ENCODE measurements at places on chromosomes 7 and 10.

- no peak for DNase-seq
These were observed 383.4 kb downstream of the GATA3 start for GRCh38 chr10:8437896-8438295.

DNA sequence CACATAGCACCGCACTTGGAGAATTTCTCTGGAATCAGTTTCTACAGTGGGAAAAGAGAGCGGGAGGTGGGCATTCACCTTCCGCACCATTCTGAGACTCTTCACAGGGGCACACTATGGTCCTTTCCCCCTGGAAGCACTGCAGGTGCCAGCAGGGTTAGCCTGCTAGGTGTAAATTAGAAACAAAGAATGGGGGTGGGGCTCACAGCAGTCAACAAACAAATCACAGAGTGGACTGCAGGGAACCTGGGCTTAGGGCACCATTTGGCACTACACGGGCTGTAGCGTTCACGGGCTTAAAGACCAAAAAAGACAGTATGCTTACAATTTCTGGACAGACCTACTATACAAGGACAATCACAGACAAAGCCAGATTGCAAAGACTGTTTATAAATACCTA is 8.0 kb upstream of the PKD1L1 start:
- DNase-seq = no peak

DNA sequence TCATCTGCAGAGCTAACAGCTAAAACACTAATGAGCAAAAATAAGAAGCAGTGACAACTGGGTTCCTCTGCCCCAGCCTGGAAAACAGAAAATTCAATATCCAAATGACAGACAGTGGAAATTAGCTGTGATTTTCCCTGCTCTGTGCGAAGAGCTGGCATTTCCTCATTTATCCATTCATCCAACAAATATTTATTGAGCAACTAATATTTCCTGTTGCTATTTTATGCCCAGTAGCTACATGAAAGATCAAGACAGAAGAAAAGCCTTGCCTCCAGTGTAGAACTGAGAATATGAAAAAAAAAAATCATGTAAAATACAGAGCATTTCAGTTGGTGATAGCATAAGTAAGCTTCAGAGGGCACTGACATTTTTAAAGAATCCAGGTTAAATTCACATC is 140.9 kb downstream of the ABCA13 start:
- DNase-seq = no peak

DNA sequence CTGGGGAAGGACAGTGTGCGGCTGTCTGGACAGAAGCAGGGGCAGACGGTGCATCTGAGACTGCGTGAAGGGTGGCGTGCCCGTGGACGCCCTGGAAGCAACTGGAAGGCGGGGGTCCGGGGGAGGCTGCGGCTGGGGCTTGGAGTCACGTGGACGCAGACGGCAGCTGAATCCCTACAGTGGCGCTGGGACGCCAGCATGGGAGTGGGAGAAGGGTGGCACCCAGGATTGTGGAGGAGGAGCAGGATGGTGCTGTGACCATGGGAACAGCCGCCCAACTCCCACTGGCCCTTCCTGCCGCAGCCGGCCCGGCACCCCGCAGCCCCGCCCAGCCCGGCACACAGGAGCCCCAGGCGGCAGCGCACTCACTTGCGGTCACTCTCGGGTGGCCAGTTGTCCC is 9.7 kb downstream of the INTS1 start:
- DNase-seq = no peak

- no peak for DNase-seq
These were observed 47.7 kb downstream of the EGFR start for GRCh38 chr7:55066524-55066923.

- DNase-seq = no peak
These were observed 3.0 kb upstream of the SKIDA1 start for GRCh38 chr10:21528236-21529031.

GRCh38 chr7:11461946-11462345 is 370.1 kb downstream of the THSD7A start:
- DNase-seq = no peak

DNA sequence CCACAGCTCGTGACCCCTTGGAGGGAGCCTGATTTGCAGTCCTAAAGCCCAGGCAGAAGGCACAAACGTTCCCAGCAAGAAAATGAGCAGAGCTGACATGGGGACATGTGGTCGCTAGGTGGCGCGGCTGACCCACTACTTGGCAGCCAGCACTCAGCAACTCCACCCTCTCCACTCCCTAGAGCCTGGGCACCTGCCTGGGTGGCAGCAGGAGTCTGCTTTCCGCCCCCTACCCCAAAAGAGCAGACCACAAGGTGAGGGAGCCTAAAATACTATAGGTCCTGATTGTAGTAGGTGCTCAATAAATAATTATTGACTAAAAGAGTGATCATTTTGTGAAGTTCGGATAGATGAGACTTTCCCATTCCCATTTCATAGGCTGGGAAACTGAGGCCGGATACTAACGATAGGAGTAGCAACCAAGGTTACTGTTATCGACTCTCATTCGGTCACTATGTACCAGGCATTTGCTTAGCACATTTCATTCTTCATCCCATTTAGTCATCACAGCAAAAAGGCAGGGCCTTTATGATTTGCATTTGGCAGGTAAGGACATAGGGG is 57.4 kb downstream of the NEUROG3 start:
- peak; percentile 80 for DNase-seq

GRCh38 chr10:60335708-60336107 is 54.0 kb downstream of the ANK3 start:
- no peak for DNase-seq

GRCh38 chr10:131092386-131092785 is 219.1 kb downstream of the TCERG1L start:
- no peak for DNase-seq

- DNase-seq = peak; percentile 76
These were observed 2.8 kb upstream of the SLC29A3 start for GRCh38 chr10:71316056-71316785.

DNA sequence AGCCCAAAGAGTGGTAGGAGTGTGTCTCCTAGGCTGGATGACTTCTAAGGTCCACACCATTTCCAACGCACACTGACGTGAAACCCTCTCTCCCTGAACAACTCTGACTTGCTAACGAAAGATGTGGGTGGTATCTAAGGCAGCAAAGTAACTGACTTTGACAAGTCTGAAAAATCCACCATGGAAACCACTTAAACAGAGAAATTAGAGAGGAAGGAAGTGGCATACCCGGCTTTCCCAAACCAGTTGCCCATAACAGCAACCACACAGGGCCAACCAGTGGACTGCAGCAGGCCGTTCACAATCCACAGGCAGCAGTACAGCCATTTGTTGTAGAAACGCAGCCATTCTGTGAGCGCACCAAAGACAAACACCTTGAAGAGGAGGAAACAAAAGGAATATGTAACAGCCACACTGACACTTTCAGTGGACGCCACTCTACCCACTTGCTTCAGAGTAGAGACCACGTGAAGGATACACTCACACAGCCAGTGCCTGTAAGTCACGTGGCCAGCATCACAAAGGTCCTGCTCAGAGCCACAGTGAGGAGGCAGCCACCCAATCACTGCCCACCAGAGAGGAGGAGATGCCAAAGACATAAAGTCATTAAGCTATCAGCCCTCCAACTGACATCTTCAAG is 39.8 kb downstream of the SLC37A3 start:
- DNase-seq = peak; percentile 64

DNA sequence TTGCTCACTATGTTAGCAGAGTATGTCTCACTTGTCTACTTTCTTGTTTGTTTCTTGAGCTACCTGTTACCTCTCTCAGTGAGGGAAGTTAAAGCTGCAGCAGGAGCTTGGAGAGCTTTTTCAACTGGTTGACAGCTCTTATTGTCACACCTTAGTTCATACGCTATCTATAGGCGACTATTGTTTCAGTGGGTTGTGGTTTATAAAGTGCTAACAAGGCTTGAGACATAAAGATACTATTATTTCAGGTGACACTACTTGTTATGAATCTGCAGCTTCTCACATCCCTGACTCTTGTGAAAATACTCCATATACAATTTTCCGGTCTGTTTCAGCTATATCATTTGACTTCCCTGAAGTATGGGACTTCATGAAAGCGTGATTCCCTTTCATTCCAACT is 167.4 kb downstream of the CSTF2T start:
- DNase-seq = no peak

DNA sequence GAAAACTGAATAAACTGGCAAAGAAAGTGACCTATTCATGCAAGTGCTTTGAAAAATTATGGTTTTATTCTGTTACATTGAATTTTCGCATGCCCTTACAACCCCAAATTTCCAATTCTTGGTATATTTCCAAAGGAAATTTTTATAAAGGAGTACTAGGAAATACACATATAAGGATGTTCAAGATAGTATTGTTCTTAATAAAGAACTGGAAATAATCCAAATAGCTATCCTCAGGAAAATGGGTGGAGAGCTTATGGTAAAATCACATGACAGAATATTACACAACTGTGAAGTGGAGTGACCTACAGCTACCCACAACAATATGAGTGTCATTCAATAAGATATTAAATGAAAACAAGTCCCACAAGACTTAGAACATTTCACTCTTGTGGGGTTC is 138.9 kb upstream of the BMPER start:
- no peak for DNase-seq

DNA sequence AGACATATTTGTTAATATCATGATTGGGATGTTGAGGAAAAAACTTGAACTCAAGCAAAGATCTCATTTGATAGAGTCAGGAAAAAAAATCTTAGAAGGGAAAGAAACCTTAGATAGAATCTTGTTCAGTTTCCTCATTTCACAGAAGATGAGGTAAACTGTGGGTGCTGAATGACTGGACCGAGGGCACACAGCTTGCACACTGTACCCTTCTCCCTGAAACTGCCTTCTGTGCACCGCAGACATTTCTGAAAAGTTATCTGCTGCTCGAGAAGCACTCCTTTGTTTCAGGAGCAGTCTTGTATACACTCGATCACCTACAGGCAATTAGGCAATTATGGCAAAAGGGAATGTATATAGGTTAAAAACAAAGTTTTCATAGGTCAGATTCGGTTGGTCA is 167.4 kb downstream of the SKAP2 start:
- no peak for DNase-seq

- DNase-seq = no peak
These were observed 2.7 kb downstream of the SNX13 start for GRCh38 chr7:17937506-17938120.

DNA sequence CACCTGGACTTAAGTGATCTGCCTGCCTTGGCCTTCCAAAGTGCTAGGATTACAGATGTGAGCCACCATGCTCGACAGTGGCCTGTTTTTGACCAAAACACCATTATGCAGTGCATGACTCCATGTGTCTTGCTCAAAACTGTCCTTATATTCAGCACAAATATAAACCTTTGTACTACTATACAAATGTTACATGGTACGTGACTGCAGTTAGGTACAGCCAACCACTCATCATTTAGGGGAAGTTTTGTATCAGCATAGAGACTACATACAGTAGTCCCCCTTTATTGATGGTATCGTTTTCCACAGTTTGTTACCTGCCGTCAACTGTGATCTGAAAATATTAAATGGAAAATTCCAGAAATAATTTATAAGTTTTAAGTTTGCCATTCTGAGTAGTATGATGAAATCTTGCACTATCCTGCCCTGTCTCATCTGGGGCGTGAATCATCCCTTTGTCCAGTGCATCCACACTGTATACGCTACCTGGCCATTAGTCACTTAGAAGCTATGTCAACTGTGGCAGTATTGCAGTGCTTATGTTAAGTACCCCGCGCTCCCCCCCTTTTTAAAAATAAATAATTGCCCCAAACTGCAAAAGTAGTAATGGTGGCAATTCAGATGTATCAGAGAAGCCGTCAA is 23.3 kb upstream of the ZNF282 start:
- DNase-seq = no peak

- no peak for DNase-seq
These were observed 7.7 kb downstream of the GHRHR start for GRCh38 chr7:30971440-30971839.

GRCh38 chr10:63414481-63415260 is 51.1 kb downstream of the JMJD1C start:
- DNase-seq = no peak

- no peak for DNase-seq
These were observed 115.1 kb downstream of the ICA1 start for GRCh38 chr7:8146788-8147413.

GRCh38 chr10:33377658-33378025 is 43.2 kb upstream of the NRP1 start:
- no peak for DNase-seq

DNA sequence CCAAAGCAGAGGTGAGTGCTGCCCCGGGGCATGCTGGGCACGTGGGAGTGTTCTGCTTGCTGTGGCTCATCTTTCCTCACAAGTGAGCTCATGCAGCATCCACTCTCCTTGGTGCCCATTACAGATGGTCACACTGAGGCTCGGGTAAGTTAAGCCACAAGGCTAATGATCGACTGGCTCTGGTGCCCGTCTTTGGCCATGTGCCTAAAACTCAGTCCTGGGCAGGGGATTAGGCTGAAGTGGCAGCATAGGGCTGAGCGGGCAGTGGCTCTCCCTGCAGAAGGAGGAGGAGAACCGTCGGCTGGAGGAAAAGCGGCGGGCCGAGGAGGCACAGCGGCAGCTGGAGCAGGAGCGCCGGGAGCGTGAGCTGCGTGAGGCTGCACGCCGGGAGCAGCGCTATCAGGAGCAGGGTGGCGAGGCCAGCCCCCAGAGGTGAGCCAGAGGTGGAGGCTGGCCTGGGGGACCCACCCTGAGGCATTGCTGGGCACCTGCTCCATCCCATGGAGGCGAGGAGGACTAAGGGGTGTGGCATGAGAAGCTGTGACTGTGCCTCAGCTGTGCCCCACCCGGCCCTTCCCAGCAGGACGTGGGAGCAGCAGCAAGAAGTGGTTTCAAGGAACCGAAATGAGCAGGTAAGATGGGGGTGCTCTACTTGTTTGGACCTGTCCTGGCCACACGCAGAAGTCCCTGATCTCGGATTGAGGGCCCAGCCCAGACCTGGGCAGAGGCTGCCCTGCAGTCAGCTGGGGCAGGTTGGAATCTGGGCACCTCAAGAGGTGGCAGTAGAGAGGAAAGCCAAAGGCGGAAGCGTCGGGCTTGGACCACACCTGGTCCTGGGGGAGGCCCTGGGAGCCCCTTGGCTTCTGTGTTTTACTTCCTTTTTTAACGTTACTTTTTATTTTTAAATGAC is 7.3 kb downstream of the PGAM2 start:
- no peak for DNase-seq

- DNase-seq = no peak
These were observed 76.8 kb downstream of the CTBP2 start for GRCh38 chr10:125083576-125083920.

GRCh38 chr10:114340816-114341215 is 63.5 kb downstream of the AFAP1L2 start:
- DNase-seq = no peak

DNA sequence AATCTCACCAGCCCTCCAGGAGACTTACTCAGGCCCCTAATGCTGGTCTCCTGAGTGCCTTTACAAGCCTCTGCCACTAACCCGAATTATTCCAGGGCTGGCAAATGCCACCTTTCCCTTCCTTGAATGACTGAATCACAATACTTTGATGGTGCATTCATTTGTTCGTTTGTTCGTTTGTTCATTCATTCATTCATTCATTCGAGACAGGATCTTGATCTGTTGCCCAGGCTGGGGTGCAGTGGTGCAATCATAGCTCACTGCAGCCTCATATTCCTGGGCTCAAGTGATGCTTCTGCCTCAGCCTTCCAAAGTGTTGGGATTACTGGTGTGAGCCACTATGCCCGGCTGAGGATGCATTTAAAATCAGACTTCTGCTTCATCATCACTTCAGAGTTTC is 6.0 kb downstream of the ZNF12 start:
- no peak for DNase-seq
